Stomach (tissue), 19 donors: ENCODE measurements at places on chromosomes 16 and 17. TPM values are rescaled to one million over a fixed set of nuclear protein-coding genes. Genes with fewer than 3 reads are reported as not detected.
A peak's percentile ranks its signal among the peaks of the same experiment; 100 is the strongest.

DNA sequence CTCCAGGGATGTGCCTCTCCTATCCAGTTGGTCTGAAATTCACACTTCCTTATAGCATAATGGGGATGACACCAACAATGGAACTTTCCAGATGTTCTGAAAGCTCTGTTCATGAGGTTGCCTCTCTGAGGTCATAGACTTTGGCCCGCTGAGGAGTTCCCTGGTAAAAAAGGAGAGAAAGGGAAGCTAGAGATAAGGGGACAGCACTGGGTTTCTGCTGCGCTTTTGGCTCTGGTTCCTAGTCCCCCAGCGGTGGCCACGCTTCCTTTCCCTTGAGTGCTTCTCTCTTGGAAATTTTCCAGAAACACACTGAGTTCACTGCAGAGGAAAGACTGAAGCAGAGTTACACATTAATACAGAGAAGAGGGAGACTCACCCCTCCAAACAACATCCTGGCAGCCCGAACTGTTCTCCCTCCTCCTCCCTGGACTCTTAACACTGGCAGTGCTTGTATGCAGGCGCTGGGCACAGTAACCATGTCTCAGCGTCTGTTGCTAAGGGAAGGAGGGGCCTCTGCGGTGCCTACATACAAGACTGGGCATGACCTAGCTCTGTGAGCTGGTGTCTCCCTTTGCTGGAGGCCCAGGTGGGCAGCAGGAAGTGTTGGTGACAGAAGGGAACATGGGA is at the start of gene DNAH3:
DNAH3 (minus strand) TSS at position 472 of the 627 bp plus-strand sequence. CDS start 527 bp downstream, outside the sequence.
- peak; percentile 61 for DNase-seq

DNA sequence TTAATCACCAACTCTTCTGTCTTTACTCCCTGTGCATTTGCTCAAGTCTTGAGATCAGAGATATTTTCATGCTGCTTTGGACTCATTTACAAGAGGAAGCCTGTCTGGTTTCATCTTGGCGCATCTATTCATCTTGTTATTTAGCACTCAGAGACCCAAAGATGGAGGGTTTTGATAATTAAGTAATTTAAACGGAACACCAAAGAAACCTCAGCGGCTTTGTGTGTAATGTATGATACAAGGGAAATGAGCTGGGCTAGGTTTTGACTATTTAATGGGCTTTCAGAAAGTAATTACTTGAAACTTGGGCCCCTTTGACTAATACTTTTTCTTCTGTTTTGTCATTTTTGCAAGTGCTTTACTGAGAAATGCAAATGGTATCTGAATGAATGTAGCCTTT is 66.2 kb upstream of the CACNG3 start:
- DNase-seq = no peak

DNA sequence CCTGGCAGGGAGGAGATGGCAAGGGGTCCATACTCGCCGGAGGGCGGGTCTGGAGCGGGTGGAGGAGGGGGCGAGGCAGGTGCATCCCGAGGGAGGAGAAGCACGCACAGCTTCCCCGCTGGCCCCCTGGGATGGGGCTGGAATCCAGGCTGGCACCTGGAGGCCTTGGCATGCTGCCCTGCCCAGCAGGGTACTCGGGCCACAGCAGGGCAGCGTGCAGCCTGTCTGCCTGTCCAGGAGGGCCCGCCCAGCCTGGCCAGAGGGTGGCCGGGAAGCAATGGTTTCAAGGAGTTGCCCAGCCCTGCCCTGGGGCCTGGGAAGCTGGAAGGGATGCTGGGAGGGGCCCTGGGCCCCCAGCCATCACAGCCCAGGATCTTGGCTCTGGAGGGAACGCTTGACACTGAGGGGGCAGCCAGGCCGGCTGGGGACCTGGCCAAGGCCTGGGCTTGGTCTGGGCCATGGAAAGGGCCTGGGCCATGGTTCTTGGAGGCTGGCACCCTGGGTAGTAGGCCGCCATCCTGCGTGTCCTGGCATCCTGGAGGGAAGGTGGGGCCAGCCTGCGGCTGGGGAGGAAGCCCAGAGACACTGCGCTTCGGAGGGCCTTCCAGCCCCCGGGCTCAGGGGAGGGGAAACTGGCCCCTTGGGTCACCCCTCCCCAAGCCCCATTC is 1.1 kb downstream of the GLIS2 start:
- DNase-seq = peak; percentile 74

DNA sequence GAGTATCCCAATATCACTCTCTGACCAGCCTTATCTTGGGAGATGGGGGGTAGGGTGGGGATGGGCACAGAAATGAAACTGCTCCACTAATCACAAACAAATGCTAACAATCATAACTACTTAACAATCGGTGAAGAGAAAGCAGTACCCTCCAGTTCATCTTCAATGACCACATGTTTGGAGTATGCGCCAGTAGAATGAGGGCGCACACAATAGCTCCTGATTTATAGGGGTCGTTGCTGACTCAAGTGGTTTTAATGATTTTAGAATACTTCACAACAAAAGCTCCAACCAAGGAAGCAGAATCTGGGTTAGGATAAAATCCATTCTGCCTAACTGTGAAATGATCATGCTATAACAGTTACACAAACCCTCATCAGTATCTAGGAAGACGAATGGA is 184.4 kb downstream of the AATF start:
- DNase-seq = no peak

DNA sequence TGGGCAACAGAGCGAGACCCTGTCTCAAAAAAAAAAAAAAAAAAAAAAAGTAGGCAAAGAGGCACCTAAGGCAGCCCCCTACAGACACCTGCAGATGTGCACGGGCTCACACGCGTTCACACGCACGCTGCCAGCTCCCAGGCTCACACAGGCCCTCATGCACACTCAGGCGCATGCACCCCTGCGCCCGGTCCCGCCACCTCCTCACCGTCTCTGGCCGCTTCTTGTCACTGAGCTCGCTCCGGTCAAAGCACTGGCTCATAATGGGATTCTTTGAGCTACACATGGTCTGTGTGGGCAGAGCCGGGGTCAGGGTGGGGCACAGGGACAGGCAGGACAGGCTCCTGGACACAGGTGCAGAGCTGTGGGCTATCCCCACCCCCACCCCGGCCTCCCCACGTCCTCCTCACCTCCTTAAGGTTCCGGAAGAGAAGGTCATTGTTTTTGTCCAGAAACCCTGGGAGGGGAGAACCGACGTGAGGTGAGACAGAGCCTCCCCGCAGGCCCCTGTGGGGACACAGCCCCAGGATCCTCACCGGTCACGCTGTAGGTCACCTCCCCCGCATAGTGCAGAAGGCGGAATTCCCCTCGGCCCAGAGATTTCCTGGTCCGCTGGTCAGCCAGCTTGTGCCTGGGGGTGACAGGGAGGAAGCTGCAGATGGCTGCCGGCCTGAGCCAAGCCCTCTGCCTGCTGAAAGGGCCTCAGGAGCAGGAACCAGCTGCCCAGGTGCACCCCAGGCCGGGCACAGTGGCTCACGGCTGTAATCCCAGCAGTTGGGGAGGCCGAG is 17.9 kb downstream of the MYO1C start:
- no peak for DNase-seq

DNA sequence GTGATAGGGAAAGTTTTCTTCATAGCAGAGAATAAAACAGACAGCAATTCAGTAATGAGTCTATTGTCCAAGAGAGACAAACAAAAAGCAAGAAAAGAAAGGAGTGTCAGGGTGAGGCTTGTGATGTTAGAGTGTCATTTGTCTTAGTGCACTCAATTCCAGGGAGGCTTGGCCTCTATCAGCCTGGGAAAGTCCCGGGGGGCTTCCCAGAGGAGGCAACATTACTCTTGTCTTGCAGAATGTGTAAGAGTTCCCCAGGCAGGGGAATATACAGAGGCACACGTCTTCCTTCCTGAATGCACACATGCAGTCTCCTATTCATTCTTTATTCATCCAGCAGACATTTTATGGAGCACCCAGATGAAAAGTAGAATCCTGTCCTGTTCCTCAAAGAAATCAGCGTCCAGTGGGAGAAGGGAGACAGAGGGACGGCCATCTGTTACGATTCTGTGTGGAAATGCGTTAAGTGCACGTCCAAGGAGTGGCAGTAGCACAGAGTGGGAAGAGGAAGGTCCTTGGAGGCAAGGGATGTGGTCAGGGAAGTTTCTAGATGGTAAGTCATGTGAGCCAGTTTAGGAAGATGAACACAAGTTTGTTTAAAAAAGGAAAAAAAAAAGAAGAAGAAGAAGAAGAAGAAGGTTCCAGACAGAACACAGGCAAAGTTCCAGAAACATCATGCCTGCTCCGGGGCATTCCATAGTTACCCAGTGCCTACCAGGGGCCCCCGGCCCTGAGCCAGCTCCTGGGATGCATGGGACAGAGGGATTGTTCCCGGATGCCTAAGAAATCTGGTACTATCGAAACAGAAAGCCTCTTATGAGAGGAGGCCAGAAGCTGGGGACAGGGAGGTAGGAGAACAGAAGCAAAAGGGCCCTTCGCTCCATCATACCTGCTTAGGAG is 21.1 kb downstream of the CACNG4 start:
- DNase-seq = no peak

GRCh38 chr17:64129515-64129764 is 504 bp downstream of the ERN1 start:
- no peak for DNase-seq

DNA sequence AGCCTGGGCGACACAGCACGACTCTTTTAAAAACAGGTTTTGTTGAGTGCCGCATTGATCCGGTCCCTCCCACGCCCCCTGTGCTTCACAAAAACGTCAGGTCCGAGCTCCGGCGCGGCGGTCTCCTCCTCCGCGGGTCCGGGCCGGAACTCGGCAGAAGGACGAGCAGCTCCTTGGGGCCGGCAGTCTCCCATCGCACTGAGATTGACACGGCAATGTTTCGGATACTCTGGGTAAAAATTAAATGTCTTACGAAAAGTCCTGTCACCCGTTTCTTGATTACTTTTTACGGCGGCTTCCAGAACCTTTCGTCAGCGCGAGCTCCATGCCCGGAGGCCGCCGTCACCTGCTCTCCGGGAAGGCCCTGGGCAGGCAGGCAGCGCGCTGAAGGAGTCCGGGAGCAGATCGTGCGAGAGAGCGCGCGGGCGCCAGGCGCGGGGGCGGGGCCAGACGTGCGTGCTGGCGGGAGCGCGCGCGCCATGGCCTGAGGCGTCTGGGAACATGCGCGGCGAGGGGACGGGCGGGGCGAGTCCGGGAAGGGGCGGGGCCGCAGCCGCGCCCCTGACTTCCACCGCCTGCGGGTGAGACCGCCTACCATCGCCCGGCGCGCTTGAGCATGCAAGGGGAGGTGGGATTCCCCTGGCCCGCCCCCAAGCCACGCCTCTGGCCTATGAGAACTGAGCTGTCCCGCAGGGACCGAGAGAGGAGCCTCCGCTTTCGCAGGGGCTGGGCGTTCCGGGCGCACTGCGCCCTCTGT is 11.7 kb upstream of the SRL start:
- DNase-seq = peak; percentile 100

DNA sequence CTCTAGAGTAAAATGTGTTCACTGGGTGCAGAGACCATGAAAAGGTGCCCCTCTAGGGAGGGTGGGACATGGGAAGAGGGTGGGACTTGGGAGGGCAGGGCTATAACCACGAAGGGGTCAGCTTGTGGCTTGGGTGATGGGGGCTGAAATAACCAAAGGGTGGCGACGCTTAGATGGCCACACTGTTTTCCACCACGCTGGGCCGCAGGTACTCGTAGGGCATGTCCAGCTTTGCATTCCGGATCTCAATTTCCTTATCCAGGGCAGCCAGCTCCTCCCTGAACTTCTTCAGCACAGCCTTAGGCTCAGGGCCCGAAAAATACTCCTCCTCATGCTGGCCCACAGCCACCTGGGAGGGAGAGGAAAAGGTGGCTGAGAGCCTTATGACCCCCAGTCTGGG is 10.0 kb downstream of the ALOX15 start:
- DNase-seq = no peak

DNA sequence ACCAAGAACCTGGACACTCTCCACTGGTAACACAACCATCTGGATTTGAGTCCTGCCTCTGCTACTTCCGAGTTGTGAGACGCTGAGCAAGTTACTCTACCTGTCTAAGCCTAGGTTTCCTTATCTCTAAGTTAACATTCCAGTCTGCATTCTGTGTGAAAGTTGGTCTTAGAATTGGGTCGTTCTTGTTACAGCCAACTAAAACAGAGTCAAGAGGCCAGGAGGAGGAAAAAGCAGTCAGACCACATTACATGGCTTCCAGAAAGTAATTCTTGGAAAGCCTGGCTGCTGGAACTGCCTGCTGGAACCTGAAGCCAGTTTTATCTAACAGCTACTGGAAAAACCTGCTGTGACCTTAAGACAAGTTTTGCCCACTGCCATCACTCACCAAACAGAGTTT is 38.4 kb upstream of the XYLT1 start:
- DNase-seq = no peak

- DNase-seq = peak; percentile 74
These were observed 102.3 kb upstream of the C17orf78 start for GRCh38 chr17:37273409-37274051.

DNA sequence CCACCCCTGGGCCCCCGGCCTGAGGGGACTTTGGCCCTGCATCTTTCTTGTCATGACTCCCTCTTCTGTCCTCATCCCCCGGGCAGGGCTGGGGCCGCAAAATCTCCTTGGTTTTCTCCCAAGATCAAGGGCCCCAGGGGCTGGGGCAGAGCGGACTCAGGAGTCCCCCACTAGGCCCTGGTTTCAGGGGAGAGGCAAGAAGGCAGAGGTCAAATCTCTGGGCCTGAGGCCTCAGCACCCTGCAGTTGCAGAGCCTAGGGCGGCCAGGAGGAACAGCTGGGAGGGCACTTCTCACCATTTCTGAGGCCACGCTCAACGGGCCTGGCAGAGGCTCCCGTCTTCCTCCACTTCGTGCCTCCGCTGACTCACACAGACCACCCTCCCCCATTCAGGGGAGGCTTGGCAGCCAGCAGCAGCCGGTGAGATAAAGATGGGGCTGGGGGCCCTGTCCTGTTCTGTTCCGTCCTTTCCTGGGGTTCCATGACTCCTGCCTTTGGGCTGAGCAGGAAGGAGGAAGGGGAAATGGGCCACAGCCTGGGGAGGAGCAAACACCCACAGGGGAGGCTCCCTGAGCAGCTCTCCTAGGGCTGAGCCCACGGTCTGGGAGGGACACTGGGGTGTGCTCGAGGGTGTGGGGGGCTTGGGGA is 12.4 kb downstream of the ZSCAN10 start:
- DNase-seq = no peak

DNA sequence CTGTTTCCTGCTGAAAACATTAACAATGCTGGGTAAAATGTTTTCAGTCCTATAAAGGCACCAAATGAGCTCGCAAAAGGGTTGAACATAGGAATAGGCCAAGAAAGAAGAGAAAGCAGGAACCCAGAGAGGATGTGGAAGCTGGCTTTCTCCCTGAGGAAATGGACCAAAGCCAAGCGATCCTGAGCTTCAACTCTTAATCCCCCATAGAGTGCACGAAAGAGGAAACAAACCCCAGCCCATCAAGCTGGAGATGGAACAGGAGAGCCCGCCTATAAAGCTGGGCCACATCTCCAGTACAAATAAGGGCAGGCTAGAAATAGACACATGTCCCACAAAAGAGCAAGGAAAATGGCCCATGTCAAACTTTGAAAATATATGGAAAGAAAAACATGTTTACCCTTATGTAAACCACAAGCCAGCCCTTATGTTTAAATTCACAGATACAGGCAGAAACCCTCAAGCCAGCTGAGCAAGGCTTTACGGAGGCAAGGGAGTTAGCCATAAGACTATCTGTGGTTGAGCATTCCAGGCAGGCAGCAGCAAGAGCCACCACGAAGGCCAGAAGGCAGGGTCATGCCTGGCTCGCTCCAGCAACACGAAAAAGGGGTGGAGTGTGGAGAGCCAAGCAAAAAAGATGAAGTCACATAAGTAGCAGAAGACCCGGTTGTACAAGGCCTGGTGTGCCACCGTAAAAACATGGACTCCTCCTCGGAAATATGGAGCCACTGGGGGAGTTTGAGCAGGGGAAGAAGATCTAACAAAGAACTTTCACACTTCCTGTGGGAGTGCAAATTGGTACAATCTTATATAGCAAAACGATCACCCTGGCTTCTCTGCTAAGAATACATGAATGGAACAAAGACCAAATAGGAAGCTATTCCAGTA is 27.8 kb downstream of the COPRS start:
- DNase-seq = no peak

KCNH6 gene
- total RNA-seq = 0.45 TPM

PRDM7 gene
- not detected for total RNA-seq

CTRB2 gene
- not detected for total RNA-seq
